ENCODE measurements at places on chromosomes 7 and 10.
A peak's percentile ranks its signal among the peaks of the same experiment; 100 is the strongest.

- no peak for DNase-seq
Measured at GRCh38 chr10:35341521-35341920, 5.2 kb downstream of the CCNY start.

GRCh38 chr10:17787087-17787961 lies 21.8 kb upstream of the MRC1 start:
- DNase-seq = no peak

DNA sequence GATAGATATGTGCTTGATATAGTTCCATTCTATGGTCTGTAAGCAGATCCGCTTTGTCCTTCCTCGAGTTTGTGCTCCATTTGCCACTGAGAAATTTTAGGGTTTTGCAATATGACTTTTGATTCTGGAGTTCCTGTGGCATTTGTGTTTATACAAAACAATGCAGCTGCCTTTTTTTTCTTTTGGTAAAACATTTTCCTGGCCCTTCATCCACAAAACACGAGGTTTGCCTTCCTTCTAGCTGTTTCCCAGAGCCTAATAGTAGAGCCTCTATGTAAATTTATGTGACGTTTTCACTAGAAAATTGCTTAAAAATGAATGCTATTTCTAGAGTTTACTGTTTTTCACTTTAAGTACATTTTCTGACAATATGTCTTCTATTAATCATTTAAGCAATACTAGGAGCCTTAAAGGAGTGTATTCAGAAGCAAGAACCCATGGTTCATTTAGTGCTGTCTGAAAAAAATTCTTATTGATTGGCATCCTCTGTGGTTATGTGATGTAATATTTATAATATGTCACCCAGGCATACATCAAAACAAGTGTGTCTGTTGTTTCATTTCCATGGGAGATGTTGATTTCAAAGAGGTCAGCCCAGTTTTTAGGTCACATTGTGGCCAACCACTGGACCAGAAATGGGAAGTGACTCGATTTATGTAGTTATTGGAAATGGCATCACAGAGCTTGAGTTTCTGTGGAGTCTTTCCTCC lies 618.3 kb downstream of the LRMDA start:
- DNase-seq = no peak

GRCh38 chr10:15658069-15658702 lies 61.5 kb downstream of the ITGA8 start:
- DNase-seq = no peak

- DNase-seq = no peak
Measured at GRCh38 chr10:133161486-133162109, 1.6 kb downstream of the KNDC1 start.

GRCh38 chr10:110305767-110306451 lies 1.2 kb upstream of the SMNDC1 start:
- peak; percentile 33 for DNase-seq

GRCh38 chr10:68561865-68562649 lies 1.9 kb downstream of the TET1 start:
- no peak for DNase-seq

GRCh38 chr10:35453855-35454532 lies 117.7 kb downstream of the CCNY start:
- DNase-seq = no peak
